Thoracic aorta (tissue), 2 donors: ENCODE measurements at places on chromosomes 4 and X.

DNA sequence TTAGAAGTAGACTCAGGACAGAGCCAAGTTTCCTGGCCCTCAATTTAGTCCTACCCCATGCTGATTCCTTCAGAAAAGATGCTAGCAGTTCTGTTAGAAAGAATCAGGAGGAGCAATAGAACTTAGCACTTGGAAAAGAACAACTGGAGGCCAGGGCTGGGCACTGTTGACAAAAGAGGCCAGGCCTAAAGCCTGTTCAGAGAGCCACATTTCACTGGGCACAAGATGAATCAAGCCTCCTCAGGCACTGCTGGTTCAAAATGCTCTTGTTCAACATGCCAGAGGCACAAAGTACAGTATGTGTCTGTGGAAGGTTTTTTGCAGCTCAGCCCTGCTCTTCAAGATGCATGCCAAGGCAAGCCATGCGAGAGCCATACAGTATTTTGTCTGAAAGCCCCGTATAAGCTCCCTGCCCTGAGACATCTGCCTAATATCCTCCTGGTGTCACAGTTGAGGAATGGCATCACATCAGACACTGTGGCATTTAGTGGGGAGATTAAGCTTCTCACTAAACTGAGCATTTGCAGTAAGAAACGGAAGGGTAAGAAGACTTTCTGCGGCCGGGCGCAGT is 53.7 kb downstream of the RASL11B start:
- no peak for DNase-seq

DNA sequence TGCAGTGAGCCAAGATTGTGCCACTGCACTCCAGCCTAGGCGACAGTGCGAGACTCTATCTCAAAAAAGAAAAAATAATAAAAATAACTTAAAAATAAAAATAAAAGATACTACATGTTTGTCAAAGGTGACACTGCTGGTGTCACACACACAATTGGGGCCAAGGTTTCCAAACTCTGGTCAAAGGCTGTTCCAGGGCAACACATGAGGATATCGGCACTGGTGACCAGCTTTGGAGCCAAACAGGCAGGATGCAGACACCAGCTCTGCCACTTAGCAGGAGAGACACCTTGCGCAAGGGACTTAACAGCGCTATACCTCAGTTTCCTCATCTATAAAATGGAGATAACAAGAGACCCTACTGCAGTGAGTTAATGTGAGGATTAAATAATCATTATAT is 52.3 kb downstream of the CD99L2 start:
- DNase-seq = no peak

- DNase-seq = no peak
Observed at GRCh38 chr4:14607001-14607400, 395.3 kb upstream of the CPEB2 start.

GRCh38 chr4:156439576-156440200 is 486.0 kb upstream of the CTSO start:
- DNase-seq = no peak

- DNase-seq = no peak
Observed at GRCh38 chr4:117324851-117325491, 239.6 kb upstream of the TRAM1L1 start.

- DNase-seq = no peak
Observed at GRCh38 chrX:136192839-136193414, 45.6 kb downstream of the FHL1 start.

DNA sequence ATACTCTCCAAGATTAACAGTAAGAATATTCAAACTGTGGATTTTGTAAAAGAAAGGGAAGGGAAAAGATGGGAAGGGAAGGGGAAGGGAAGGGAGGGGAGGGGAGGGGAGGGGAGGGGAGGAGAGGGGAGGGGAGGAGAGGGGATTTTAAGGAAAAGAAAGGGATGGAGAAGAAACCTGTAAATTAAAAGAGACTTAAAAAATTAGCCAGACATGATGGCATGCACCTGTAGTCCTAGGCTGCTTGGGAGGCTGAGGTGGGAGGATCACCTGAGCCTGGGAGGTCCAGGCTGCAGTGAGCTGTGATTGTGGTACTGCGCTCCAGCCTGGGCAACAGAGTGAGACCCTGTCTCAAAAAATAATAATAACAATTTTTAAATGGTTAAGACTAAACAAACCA is 83.7 kb downstream of the USP46 start:
- no peak for DNase-seq

- no peak for DNase-seq
Observed at GRCh38 chr4:1623821-1624518, 60.1 kb downstream of the FAM53A start.

GRCh38 chr4:171710743-171711142 is 102.5 kb upstream of the GALNTL6 start:
- DNase-seq = no peak

DNA sequence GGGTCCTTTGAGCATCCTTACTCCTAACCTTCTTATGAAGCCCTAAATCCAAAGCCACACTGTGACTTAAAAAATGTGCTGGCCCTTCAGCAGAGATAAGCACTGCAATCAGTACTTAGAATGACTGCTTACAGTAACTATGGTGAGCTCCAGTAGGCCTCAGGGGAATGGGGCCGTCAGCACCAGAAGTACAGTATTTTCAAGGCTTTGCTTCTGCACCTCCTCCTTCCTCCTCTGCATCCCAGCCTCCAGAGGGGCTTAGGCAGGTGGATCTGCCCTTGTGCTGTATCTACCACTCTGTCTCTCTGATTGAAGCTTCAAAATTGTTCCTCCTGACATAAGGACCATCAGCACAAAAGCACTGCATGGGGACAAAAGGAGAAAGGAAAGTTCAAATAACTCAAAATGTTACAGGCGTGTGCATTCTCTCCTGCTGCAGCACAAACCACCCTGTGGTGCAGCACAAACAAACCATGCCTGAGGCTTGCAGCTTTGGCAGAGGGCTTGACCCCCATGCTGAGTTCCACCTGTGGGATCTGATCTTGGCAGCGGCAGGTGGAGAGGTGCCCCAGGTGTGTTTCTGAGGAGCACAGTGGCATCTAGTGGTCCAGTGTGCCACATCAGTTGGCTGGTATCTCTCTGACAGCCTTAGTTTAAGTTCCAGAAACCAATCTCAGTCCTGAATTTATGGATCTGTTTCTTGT is 164.7 kb downstream of the SOWAHB start:
- DNase-seq = no peak

DNA sequence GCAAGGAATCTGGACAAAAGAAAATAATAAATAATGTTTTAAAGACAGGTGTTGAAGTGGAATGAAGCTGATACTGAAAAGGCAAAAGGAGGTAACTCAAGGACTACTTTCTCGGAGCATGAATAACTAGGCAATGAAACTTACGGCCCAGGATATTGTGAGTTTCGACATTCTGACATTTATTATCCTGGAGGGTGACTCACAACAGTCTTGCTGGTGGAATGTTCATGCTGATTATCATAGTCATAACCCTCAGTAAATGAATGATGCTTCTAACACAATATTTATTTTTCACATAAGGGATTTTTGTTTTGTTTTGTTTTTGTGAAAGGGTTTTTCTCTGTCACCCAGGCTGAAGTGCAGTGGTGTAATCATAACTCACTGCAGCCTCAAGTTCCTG is 147.0 kb upstream of the HPGD start:
- DNase-seq = no peak

- DNase-seq = no peak
Observed at GRCh38 chr4:66640233-66640990, 904.9 kb downstream of the CENPC start.

GRCh38 chr4:6688879-6689505 is 4.7 kb upstream of the S100P start:
- DNase-seq = no peak

GRCh38 chr4:159271856-159272255 is 169.0 kb downstream of the RAPGEF2 start:
- no peak for DNase-seq

- no peak for DNase-seq
Observed at GRCh38 chr4:41883988-41884734, 51.1 kb upstream of the TMEM33 start.

DNA sequence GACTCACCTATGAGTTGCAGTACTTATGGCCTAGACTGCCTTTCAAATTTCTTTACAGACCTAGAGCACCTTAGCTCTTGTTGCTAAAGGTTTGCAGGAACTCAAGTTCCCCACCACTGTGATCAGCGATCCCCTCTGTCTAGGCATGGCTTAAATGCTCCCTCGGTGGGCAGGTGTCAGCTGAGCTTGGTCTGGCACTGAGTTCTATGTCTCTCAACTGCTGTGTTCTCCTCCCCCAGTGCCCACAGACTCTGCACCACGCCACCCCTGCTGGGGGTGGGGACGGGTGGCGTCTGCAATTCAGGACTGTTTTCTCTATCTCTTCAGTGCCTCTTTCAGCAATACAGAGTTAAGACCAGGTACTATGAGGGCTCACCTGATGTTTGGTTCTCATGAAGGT is 30.5 kb downstream of the TMEM271 start:
- no peak for DNase-seq

GRCh38 chr4:158159054-158159717 is 13.6 kb downstream of the GASK1B start:
- no peak for DNase-seq

DNA sequence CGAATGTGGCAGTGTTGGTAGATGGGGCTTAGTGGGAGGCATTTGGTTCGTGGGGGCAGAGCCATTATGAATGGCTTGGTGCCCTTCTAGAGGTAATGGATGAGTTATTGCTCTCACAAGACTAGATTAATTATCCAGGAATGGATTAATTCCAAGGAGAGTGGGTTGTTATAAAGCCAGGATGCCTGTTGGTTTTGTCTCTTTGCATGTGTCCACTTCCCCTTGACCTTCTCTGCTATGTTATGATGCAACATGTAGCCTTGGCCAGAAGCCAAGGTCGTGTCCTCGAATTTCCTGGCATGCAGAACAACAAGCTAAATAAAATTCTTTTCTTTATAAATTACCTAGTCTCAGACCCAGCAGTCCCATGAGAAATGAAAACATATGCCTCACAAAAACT is 111.2 kb upstream of the PLS3 start:
- DNase-seq = no peak

DNA sequence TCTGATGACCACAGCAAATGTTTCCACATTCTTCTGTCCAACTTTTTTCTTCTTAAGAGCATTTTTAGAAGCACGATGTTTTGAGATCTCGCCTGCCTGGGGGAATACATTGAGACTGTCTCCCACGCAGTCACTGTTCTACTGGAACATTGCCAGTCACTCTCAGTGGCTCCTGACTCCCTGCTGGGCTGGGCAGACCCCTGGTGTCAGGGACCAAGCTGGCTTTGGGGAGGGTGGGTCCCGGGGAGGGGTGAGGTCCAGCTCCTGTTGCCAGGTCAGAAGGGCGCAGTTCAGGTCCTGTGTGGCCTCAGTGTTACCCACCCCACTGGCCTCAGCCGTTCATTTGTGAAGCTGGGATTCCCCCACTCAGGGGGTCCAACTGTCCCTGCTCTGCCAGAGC is 18.9 kb upstream of the ABLIM2 start:
- DNase-seq = no peak

DNA sequence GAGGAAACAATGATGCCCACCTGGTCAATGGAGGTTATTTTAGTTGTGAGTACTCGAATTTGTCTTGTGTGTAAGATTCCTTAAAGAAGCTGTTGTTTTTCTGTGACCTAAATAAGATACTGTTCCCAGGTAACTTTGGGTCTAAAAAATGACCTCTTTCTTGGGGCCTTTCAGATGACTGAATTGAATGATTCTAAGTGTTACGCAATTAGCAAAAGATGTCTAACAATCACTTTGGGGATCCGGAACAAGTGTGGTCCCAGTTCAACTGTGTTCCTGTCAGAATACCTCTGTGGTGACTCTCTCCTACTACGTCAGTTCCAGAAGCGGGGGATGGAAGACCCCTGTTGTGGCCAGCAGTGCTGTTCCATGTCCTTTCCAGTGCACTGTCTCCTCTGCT is 99.4 kb downstream of the FRAS1 start:
- no peak for DNase-seq

GRCh38 chrX:25158635-25159034 is 142.9 kb upstream of the ARX start:
- no peak for DNase-seq

DNA sequence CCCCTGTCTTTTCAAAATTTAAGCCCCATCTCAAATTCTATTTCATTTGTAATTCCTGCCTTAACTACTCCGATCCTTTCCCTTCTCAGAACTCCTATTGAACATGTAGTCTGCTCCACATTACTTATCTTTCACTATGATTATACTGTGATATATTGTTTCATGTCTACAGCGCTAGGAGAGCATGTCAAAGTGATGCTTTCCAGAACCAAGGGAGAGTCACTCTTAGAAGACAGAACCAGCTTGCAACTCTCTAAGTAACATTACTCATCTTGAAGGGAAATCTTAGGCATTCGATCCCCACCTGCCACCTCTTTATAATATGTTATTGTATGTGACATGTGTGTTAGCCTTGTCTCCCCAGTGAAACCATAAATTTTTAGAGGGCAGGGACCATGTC is 10.5 kb downstream of the EXOC1L start:
- DNase-seq = no peak

DNA sequence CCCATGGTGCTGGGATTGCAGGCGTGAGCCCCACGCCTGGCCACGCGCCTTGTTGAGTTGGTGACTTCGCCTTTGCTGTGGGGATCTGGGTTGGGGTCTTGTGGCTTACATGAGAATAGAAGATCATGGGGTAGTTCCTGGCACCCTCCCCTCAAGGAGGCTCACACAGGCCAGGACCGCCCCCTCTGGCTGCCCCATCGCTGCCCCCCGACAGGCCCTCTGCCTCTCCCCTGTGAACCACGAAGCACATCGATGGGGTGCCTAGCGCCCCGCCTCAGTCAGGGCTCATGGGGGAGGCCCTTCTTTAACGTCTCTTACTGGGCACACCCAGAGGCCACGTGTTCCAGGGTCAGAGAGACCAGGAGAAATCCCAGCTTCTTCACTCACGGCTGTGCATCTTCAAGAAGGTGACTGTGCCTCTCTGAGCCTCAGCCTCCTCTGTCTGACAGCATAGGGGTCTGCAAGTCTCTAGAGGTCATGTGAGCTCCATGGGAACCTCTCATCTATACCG is 23.6 kb upstream of the SPON2 start:
- no peak for DNase-seq

GRCh38 chr4:159607809-159608208 is 504.9 kb downstream of the RAPGEF2 start:
- DNase-seq = no peak

GRCh38 chrX:34918856-34919255 is 23.7 kb upstream of the FAM47B start:
- DNase-seq = no peak

GRCh38 chr4:165077034-165077578 is 23.4 kb downstream of the TRIM75 start:
- no peak for DNase-seq

- DNase-seq = no peak
Observed at GRCh38 chr4:102610476-102610875, 109.3 kb downstream of the NFKB1 start.

DNA sequence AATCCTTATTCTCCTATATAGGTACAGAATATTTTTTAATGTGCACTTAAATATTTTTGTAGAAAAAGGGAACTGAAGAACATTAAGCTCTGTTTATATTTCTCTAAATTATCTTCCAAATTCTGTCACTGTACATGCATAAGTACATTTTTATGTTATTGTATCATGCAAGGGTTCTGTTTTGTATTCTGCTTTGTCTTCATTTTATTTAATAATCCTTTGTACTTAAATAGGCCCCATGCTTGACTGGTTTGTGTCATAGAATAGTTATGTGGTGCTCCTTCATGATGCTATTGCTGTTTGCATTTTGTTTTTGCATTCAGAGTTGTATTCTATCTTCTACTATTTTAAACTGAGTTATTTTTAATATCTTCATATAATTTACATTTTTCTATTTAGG is 111.9 kb upstream of the EDNRA start:
- DNase-seq = no peak
